ENCODE measurements at places on chromosomes 1 and 21.

DNA sequence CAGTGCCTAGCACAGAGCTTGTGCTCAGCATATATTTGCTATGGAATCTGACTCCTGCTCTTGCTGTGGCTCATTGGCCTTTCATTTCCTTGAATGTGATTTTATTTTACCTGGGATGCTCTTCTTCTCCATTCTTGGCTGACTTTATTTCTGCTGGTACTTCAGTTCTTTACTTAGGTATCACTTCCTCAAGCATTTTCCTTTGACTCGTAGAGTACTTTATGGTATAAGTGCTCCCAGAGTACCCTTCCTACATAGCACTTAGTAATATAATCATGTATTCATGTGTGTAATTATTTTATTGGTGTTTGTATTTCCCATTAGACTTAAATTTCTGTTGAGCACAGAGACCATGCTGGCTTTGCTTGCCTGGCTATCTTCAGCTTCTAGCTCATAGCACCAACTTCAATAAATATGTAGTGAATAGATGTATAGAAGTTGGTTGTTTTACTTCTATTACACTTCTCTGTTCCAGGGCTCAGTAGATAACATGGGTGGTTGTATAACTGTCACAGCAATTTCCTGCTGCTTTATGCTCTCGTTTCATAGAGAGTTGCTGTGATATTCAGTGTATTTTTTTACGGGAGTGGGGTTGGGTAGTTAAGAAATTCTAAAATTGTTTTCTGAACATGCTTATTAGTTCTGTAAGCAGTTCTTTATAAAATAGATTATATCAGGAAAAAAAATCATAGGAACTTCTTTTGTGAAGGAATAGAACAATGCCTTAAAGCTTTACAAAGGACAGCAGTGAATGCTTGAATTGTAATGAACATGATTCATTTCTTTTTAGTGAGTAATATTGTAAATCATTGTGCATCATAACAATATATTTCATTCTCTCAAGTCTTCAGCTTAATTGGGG, 112.2 kb downstream of the NEK7 start:
- H3K4me1 ChIP-seq = peaks cover 13% of the 10 kb centered on the region
- no peak overlapping the region for H3K27ac ChIP-seq
- H3K27me3 ChIP-seq = no peaks in the 10 kb centered on the region
- H3K4me3 ChIP-seq = no peak overlapping the region

DNA sequence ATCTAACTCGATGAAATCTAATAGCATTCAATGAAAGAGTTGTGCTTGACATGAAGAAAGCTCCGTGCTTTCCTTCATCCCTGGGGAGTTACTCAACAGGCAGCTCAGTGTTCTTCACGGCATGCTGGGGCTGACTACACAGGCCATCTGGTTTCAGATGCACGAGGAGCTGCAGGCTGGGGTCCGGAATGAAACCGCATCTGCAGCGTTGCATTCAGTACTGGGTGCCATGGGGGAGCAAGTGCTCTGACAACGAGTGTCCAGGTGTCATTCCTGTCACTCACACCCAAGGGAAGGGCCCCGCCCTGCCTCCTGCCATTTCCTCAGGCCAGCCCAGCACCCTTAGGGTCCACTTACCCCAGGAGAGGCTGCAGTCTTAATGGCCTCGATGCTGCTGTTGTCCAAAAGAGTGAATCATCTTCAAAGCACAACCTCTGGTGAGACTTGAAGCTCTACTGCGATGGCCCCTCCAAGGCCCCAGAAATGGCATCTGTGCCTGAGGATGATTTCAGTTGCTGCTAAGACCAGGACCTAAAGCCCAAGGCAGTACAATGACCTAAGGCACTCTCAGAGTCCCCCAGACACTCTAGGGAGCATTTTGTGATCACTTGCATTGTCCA, 61.4 kb downstream of the STUM start:
- no peaks in the 10 kb centered on the region for H3K4me1 ChIP-seq
- H3K27me3 ChIP-seq = no peaks in the 10 kb centered on the region
- H3K36me3 ChIP-seq = no peaks in the 10 kb centered on the region
- no peak overlapping the region for H3K4me3 ChIP-seq
- H3K27ac ChIP-seq = no peak overlapping the region
- no peak for DNase-seq

- no peaks in the 10 kb centered on the region for H3K36me3 ChIP-seq
- H3K27me3 ChIP-seq = no peaks in the 10 kb centered on the region
- no peaks in the 10 kb centered on the region for H3K4me1 ChIP-seq
- DNase-seq = peak; percentile 25
Measured at GRCh38 chr1:25140073-25140797, 92.1 kb downstream of the SYF2 start.

- H3K4me1 ChIP-seq = no peaks in the 10 kb centered on the region
- H3K36me3 ChIP-seq = no peaks in the 10 kb centered on the region
- no peaks in the 10 kb centered on the region for H3K27me3 ChIP-seq
- no peak overlapping the region for H3K4me3 ChIP-seq
- no peak overlapping the region for H3K27ac ChIP-seq
Measured at GRCh38 chr1:46020010-46020409, 112.4 kb downstream of the PIK3R3 start.

- no peak overlapping the region for H3K4me3 ChIP-seq
- H3K27me3 ChIP-seq = no peaks in the 10 kb centered on the region
- no peaks in the 10 kb centered on the region for H3K36me3 ChIP-seq
- no peaks in the 10 kb centered on the region for H3K4me1 ChIP-seq
Measured at GRCh38 chr1:181726320-181727012, 243.1 kb downstream of the CACNA1E start.

GRCh38 chr1:20442920-20443625, 42.9 kb downstream of the CAMK2N1 start:
- no peaks in the 10 kb centered on the region for H3K36me3 ChIP-seq
- DNase-seq = no peak
- no peaks in the 10 kb centered on the region for H3K4me1 ChIP-seq
- no peak overlapping the region for H3K27ac ChIP-seq
- no peaks in the 10 kb centered on the region for H3K27me3 ChIP-seq

GRCh38 chr21:31222142-31222541, 121.9 kb downstream of the TIAM1 start:
- no peak for DNase-seq
- no peak overlapping the region for H3K27ac ChIP-seq
- no peaks in the 10 kb centered on the region for H3K27me3 ChIP-seq
- H3K4me3 ChIP-seq = no peak overlapping the region
